ENCODE measurements at places on chromosomes 3 and 15.
A peak's percentile ranks its signal among the peaks of the same experiment; 100 is the strongest.

DNA sequence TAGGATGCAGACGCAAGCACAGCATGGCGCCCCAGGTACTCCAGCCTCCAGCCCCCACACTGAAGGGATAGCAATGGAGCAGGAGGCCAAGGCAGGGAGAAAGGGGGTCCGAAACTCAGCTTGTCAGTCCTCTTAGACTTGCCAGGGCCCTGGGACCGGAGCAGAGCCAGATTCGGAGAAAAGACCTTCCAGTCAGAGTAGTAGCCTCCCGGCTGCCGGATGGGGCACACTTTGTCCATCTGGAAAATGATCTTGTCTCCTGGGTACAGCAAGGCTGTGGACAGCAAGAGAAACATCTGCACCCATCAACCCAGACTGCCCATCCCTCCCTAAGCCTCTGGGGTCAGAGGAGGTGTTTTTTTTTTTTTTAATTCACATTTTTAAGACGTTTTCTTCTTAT, 24.3 kb downstream of the EFCAB12 start:
- no peaks in the 10 kb centered on the region for H3K36me3 ChIP-seq
- H3K4me3 ChIP-seq, result no peak overlapping the region
- H3K27ac ChIP-seq, result no peak overlapping the region

GRCh38 chr15:94576889-94577533, 345.6 kb downstream of the MCTP2 start:
- no peaks in the 10 kb centered on the region for H3K4me1 ChIP-seq
- H3K4me3 ChIP-seq, result no peak overlapping the region
- DNase-seq, result peak; percentile 65
- no peak overlapping the region for H3K27ac ChIP-seq
- H3K36me3 ChIP-seq, result no peaks in the 10 kb centered on the region

DNA sequence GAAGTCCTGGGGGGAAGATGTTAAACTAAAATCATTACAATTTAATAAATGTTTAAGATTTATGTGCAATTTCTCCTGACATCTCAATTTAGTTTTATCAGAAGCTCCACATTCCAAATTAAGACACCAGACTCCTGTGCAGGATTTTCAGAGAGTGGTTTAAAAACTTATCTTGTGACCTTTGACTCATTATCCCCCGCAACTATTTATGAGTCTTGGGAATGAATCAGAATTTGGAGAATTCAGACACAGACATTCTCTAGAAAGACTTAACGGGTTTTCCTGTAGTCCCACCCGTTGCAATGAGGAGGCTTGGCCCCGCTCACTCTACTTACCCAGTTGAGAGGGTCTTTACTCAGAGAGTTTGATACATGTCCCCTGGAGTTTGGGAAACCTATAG, 7.1 kb downstream of the OR5K2 start:
- no peak for DNase-seq
- no peaks in the 10 kb centered on the region for H3K4me1 ChIP-seq
- H3K27me3 ChIP-seq, result no peaks in the 10 kb centered on the region
- H3K27ac ChIP-seq, result no peak overlapping the region
- no peaks in the 10 kb centered on the region for H3K36me3 ChIP-seq

GRCh38 chr3:157174649-157175498, 14.9 kb upstream of the CCNL1 start:
- peak overlapping the region; percentile 70 for H3K4me3 ChIP-seq
- peak overlapping the region; percentile 85 for H3K27ac ChIP-seq
- H3K4me1 ChIP-seq, result peaks cover 13% of the 10 kb centered on the region
- H3K36me3 ChIP-seq, result peaks cover 8% of the 10 kb centered on the region
- no peaks in the 10 kb centered on the region for H3K27me3 ChIP-seq
- peak; percentile 99 for DNase-seq

GRCh38 chr3:45033791-45034190, 7.7 kb downstream of the CLEC3B start:
- H3K4me3 ChIP-seq, result no peak overlapping the region
- H3K27me3 ChIP-seq, result peaks cover 53% of the 10 kb centered on the region
- H3K4me1 ChIP-seq, result peaks cover 4% of the 10 kb centered on the region

- H3K4me1 ChIP-seq, result no peaks in the 10 kb centered on the region
- no peak for DNase-seq
- no peak overlapping the region for H3K27ac ChIP-seq
- no peak overlapping the region for H3K4me3 ChIP-seq
- no peaks in the 10 kb centered on the region for H3K36me3 ChIP-seq
These were observed 47.2 kb downstream of the SLITRK3 start for GRCh38 chr3:165148876-165149441.

DNA sequence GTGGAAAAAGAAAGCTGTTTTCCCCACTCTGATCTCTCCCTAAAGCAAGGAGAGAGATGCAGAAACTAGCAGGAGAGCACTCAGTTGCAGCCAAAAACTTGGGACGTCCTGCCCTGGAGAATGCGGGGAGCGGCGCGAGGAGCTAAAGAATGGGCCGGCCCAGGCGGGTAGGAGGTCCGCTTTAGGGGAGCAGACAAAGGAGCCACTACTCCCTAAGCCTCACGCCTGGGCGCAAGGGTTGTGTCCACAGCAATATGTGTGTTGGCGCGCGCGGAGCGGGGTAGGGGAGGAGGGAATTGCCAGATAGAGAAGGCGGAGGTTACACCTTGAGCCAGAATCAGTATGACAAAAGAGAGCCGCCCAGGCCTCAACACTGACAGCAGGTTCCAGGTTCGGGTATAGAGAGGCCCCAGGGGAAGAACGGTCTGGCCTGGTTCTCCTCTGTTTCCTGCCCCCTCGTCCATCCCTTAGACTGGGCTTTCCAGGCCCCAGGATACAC, 2.9 kb downstream of the WNT5A start:
- H3K4me3 ChIP-seq, result peak overlapping the region; percentile 74
- H3K27me3 ChIP-seq, result peaks cover 97% of the 10 kb centered on the region

DNA sequence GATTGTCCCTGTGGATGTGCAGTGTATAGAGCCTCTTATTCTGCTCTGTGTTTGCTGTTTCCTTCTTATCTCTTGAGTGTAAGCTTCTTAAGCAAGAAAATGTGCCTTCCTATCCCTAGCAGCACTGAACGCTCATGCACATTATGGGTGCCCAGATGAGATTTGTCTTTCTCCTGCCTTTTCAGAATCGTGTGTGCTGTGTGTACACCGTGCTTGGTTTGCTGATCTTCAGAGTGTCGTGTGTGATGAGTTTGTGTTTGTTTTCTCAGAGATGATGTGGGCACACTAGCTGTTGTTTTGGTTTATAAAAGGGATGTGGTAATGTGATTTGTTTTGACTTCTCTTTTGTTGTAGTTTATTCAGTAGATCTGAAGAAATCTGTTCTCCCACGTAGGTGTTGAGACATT, 19.7 kb downstream of the GPR171 start:
- H3K36me3 ChIP-seq, result no peaks in the 10 kb centered on the region
- H3K4me3 ChIP-seq, result no peak overlapping the region
- no peak for DNase-seq
- H3K27ac ChIP-seq, result no peak overlapping the region
- no peaks in the 10 kb centered on the region for H3K4me1 ChIP-seq

- no peak overlapping the region for H3K4me3 ChIP-seq
- peaks cover 14% of the 10 kb centered on the region for H3K27me3 ChIP-seq
- H3K27ac ChIP-seq, result no peak overlapping the region
- no peak for DNase-seq
- H3K36me3 ChIP-seq, result no peaks in the 10 kb centered on the region
These were observed 5.5 kb downstream of the LYSMD4 start for GRCh38 chr15:99727733-99728132.

GRCh38 chr3:125191256-125191655, 21.3 kb downstream of the SLC12A8 start:
- peaks cover 21% of the 10 kb centered on the region for H3K4me1 ChIP-seq
- H3K4me3 ChIP-seq, result no peak overlapping the region
- H3K27ac ChIP-seq, result no peak overlapping the region
- no peaks in the 10 kb centered on the region for H3K27me3 ChIP-seq
- no peak for DNase-seq
- no peaks in the 10 kb centered on the region for H3K36me3 ChIP-seq

GRCh38 chr3:170346481-170347392, 10.8 kb upstream of the SKIL start:
- no peaks in the 10 kb centered on the region for H3K4me1 ChIP-seq
- no peak overlapping the region for H3K4me3 ChIP-seq
- no peak for DNase-seq
- no peaks in the 10 kb centered on the region for H3K36me3 ChIP-seq
- no peak overlapping the region for H3K27ac ChIP-seq

DNA sequence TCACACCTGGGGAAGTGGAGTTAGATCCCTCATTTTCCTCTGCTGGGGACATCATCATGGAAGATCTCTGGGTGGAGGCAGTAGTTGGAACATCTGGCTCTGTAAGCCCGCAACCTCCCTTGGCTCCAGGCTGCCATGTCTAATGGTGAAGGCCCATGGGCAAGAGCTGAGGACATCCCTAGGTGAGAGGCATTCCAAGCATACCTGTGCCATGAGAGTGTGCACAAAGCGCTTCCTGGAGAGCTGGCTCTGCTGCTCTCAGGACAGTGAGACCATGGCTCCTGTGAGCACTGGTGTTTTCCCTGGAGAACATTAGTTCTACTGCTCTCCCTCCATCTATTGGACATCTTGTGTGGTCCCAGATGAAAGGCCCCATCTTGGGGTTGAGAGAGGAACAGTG, 7.7 kb downstream of the MAPKAPK3 start:
- peak overlapping the region; percentile 99 for H3K27ac ChIP-seq
- peaks cover 43% of the 10 kb centered on the region for H3K4me1 ChIP-seq
- no peak for DNase-seq
- no peak overlapping the region for H3K4me3 ChIP-seq
- no peaks in the 10 kb centered on the region for H3K36me3 ChIP-seq
- no peaks in the 10 kb centered on the region for H3K27me3 ChIP-seq

DNA sequence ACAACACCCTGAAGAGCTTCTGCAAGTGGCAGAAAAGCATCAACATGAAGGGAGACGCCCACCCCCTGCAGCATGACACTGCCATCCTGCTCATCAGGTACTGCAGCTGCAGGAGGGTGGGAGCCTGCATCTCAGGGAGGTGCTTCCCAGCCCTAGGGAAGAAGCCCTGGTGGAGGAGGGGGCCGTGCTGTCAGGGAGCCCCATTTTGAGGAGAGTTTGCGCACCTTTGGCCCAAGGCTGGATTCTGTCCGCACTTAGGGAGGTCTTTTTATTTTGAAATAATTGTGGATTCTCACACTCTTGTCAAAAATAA, 42.1 kb downstream of the SAXO2 start:
- H3K27ac ChIP-seq, result no peak overlapping the region
- no peaks in the 10 kb centered on the region for H3K27me3 ChIP-seq
- no peaks in the 10 kb centered on the region for H3K36me3 ChIP-seq
- H3K4me1 ChIP-seq, result no peaks in the 10 kb centered on the region

DNA sequence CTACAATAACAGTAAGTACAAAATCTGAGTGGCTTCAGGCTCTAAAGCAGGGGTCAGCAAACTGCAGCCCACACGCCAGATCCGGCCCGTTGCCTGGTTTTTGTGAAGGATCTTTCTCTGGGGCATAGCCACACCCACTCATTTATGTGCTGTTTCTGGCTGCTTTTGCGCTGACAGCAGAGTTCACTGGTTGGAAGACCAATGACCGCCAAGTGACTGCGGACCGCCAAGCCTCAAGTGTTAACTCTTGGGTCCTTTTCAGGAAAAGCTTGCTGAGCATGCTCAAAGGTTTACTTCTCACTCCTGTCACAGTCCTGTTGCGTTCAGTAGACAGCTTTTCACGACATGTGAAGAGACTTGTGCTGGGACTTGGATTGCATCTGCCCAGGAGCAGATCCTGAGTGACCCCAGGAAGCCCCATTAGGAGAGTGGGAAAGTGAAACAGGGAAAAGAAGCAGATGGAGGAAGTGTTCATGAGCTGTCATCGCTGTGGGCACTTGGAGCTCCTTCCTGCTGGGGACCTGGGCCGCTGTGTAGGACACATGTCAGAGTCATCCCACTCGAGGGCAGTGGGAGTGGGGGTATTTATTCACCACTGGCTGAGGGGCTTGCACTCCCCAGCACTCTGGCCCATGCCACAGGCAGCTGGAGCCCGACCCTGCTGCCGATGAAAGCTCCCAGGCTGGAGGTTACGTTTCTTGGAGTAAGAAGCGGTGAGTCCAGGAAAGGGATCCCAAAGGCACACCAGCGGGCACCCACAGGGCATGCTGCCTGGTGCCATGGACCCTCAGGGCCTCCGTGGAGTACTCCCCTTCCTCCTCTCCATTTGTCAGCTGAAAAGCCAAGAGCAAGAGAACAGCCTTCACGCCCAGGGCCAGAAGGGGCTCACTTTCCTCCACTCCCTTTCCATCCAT, 249.1 kb downstream of the PLCL2 start:
- no peak overlapping the region for H3K4me3 ChIP-seq
- H3K27ac ChIP-seq, result no peak overlapping the region
- DNase-seq, result no peak
- H3K36me3 ChIP-seq, result no peaks in the 10 kb centered on the region
- no peaks in the 10 kb centered on the region for H3K27me3 ChIP-seq

- H3K4me3 ChIP-seq, result peak overlapping the region; percentile 72
- DNase-seq, result peak; percentile 58
- H3K36me3 ChIP-seq, result no peaks in the 10 kb centered on the region
- peaks cover 15% of the 10 kb centered on the region for H3K4me1 ChIP-seq
These were observed 469 bp downstream of the MAP6D1 start for GRCh38 chr3:183824761-183825455.

DNA sequence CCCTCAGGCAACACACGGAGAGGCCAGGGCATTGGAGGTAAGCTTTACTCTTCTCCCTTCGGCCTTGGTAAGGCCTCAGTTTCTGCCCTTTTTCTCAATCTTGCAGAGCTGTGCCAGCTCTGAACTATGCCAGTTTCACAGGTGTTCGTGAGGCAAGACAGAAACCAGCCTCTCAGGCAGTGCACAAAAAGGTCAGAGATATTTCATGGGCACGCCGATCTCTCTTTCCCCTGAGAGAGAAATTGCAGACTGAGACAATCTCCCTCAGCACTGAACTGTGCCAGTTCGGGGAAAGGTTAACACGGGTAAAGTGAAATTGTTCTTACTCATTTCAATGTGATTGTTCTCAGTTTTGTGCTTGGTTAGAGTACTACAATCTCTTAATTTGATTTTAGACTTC, 88.5 kb downstream of the GMNC start:
- DNase-seq, result no peak
- H3K27me3 ChIP-seq, result no peaks in the 10 kb centered on the region
- H3K27ac ChIP-seq, result no peak overlapping the region
- no peaks in the 10 kb centered on the region for H3K36me3 ChIP-seq
- no peaks in the 10 kb centered on the region for H3K4me1 ChIP-seq

DNA sequence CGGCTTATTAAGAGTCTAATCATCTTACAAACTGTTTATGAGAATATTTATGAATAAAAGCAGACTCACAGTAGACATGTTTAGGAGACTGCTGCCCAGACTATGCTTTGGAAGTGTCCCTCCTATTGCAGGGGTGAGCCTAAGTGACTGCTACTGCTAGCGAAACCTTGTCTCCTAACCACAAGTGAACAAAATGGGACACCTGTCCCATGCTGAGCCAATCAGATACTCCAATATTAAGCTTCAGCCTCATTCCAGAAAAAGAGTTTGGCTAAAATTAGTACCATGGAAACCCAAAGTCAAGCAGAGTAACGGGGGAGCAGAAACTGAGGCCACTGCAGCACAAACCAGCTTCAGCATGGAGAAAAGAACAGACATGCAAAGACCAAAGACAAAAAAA, 4.6 kb downstream of the DENND6A start:
- no peaks in the 10 kb centered on the region for H3K27me3 ChIP-seq
- H3K36me3 ChIP-seq, result no peaks in the 10 kb centered on the region
- no peak for DNase-seq
- no peak overlapping the region for H3K4me3 ChIP-seq
- peak overlapping the region; percentile 67 for H3K27ac ChIP-seq
- peaks cover 22% of the 10 kb centered on the region for H3K4me1 ChIP-seq

- peaks cover 46% of the 10 kb centered on the region for H3K27me3 ChIP-seq
- DNase-seq, result no peak
- no peaks in the 10 kb centered on the region for H3K36me3 ChIP-seq
- H3K27ac ChIP-seq, result no peak overlapping the region
These were observed 15.4 kb downstream of the ARHGAP31 start for GRCh38 chr3:119309591-119309990.

GRCh38 chr3:89144080-89144479, 36.7 kb downstream of the EPHA3 start:
- no peak overlapping the region for H3K4me3 ChIP-seq
- no peaks in the 10 kb centered on the region for H3K36me3 ChIP-seq
- H3K27ac ChIP-seq, result no peak overlapping the region
- H3K27me3 ChIP-seq, result no peaks in the 10 kb centered on the region
- DNase-seq, result no peak
- no peaks in the 10 kb centered on the region for H3K4me1 ChIP-seq
